ENCODE measurements at places on chromosomes 5 and 9.

DNA sequence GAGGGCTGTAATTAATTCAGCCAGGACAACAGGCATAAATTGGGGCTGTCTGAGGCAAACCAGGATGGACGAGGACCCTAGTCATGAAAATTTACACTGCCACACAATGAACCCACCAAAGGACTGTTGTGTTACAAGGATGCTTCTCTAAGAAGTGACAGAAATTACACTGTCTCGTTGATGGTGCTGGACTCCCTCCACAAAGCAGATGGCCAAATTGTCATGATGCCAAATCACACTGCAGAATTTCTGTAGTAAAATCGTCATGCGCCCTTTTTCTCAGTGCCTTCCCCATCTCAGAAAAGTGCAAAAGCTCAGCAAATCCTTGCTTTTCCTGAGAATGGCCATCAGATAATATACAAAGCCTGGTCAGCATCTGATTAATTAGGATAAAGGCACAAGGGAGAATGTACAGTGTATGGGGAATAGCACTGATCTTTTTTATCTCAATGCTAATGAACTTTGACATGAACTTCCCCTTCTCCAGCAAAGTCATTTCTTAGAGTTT, 545.8 kb downstream of the CSNK1G3 start:
- no peak for DNase-seq

GRCh38 chr5:176883700-176884570, 15.2 kb downstream of the HK3 start:
- no peak for DNase-seq

- DNase-seq, result no peak
Observed at GRCh38 chr9:99066571-99066970, 38.3 kb upstream of the TGFBR1 start.

DNA sequence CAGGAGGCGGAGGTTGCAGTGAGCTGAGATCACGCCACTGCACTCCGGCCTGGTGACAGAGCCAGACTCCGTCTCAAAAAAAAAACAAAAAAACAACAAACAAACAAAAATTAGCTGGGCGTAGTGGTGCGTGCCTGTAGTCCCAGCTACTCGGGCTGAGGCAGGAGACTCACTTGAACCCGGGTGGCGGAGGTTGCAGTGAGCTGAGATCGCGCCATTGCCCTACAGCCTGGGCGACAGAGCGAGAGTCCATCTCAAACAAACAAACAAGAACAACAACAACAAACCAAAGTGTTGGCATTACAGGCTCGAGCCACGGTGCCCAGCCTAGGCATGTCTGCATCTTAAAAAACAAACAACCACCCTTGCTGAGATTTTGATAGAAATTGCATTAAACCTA, 12.2 kb downstream of the RNF44 start:
- DNase-seq, result no peak

GRCh38 chr5:139584137-139584536, 23.0 kb downstream of the UBE2D2 start:
- no peak for DNase-seq

- DNase-seq, result no peak
Observed at GRCh38 chr9:116837018-116837989, 150.2 kb downstream of the TRIM32 start.

- no peak for DNase-seq
Observed at GRCh38 chr9:110742741-110743371, 74.3 kb downstream of the MUSK start.

DNA sequence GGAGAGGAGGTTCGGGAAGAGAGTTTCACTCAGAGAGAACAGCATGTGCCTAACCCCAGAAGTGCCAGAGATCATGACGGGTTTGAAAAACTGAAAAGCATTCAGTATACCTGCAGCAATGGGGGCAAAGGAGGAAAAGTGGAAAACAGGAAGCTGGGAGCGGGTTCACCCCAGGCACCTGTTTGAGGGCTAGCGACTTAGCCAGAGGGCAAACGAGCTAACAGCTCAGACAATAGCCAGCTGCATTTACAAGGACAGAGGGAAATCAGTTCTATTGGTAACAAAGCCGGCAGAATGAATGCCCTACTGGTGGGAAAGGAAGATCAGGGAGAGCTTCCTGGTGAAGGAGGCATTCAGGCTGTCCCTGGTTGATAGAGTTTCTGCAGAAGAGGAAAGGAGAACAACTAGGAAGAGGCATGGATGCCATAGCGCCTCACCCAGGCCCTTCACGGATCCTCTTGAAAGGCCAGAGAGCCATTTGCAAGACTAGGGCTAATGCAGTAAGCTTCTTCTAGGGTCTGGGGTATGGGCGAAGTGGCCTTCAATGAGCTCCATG, 141.7 kb upstream of the ADRA1B start:
- DNase-seq, result no peak

GRCh38 chr9:2565676-2566340, 55.8 kb upstream of the VLDLR start:
- DNase-seq, result no peak
